ENCODE measurements at places on chromosomes 6 and 20. TPM values are rescaled to one million over a fixed set of nuclear protein-coding genes. Genes with fewer than 3 reads are reported as not detected.

GGTLC1 gene
- not detected for total RNA-seq

CALHM5 gene
- 0.32 TPM for total RNA-seq

FRMD1 gene
- total RNA-seq, result 0.18 TPM

SLC29A1 gene
- 58.9 TPM for total RNA-seq

DNA sequence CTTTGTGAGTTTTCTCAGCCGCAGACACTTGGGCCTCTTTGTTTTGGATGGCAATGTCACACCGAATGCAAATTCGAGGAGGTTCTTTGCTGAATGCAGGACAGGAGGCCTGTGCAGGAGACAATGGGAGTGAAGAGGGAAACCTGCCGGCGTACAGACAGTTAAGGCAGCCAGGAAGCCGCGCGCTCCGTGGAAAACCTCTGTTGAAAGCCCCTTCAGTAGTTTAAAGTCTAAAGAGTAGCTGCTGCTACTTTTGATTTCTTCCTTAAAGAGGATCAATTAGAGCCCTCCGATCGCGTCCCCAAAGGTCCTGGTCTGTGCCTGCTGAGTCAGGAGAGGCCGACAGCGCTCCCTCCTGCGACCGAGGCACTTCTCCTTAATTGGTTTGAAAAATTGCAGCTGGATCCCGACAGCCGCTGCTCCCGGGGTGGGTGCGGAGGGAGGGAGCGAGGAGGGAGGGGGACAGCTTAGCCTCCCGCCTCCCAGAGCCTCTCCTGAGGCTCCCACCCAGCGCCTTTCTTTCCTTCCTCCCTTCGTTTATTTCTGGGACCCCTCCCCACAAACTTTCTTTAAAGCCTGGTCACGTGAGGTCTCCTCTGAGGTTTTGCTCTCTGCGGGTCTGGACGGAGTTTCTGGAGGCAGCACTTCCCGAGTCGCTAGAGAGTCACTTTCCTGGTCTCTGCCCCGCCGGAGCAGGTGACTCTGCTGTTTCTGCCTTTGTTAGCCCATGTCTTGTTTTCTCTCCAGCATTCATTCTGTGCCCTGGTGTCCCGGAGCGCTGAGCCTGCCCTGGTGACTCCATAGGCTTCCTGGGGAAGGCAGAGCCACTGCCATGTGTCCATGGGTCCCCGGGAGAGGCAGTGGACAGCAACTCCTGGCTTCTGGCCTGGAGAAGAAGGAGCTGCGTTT, 22.3 kb upstream of the RPP40 start:
- DNase-seq, result peak; percentile 48

DNA sequence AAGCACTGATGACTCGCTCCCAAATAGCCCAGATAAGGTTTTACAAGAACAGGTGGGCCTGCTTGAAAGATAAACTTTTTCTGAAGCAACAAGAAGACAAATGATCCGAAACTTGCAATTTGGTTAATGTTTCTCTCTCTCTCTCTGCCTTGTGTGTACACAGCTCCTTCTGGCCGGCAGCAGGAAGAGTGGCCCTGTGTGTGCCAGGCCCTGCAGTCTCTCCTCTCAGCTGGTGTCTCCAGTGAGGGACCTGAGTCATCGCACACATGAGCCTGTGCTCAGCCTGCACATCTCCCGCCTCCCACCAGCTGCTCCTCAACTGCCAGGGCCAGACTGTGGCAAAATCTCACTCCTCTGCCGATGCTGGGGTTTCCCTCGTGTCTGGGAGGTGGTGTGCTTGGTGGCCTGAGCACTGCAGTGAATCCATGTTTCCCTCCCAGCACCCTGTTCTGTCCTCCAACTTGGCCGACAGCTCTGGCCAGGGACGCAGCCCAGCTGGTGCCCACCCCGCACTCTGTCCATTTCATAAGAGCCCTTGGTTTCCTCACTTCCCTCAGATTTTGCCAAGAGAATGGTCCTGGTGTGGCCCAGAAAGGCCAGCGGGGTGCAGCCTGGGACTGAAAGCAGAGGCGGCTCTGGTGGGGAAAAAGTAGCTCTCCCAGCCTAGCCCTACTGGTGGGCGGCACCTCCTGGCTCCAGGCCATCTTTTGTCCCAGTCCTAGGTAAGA, 49.4 kb downstream of the ERMARD start:
- DNase-seq, result peak; percentile 49

- no peak for DNase-seq
Observed at GRCh38 chr6:19830171-19830570, 7.0 kb upstream of the ID4 start.

DNA sequence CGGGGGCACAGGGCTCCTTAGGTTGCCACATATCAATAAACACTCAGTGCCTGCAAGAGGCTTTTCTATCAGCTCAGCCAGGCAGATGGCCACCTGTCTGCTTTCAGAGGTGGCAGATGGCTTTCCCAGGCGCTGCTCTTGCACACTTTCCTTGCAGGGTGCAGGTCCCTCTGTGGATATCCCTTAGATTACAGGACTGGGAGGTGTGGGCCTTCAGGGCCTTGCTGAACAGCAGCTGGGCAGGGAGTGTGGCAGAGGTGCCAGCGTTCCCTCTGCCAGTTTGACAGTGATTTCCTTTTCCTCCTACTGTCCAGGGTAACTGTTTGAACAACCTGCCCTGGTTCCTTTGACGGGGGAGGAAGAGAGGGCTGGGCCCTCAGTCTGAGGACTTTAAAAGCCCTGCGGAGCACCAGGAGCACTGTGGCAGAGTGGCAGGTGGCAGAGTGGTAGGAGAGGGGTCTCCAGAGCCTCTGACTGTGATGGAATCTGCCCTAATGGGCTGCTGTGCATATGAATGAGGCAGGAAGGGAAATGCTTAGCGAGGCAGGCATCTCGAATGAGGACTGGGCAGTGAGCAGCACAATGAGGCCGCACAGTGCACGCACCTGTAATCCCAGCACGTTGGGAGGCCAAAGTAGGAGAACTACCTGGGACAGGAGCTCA, 34.2 kb downstream of the ABHD12 start:
- DNase-seq, result no peak

GRCh38 chr6:38713812-38714211, 1.3 kb upstream of the DNAH8 start:
- DNase-seq, result no peak

GRCh38 chr20:34954904-34955230, 739 bp downstream of the GSS start:
- DNase-seq, result no peak

GRCh38 chr6:10384610-10385523, 30.0 kb downstream of the TFAP2A start:
- no peak for DNase-seq

Data from prostate gland (tissue), 2 donors.